ENCODE measurements at places on chromosomes 11 and 22. TPM values are rescaled to one million over a fixed set of nuclear protein-coding genes. Genes with fewer than 3 reads are reported as not detected.

GRCh38 chr11:35141571-35141971 is 2.6 kb downstream of the CD44 start:
- no peak for DNase-seq

DNA sequence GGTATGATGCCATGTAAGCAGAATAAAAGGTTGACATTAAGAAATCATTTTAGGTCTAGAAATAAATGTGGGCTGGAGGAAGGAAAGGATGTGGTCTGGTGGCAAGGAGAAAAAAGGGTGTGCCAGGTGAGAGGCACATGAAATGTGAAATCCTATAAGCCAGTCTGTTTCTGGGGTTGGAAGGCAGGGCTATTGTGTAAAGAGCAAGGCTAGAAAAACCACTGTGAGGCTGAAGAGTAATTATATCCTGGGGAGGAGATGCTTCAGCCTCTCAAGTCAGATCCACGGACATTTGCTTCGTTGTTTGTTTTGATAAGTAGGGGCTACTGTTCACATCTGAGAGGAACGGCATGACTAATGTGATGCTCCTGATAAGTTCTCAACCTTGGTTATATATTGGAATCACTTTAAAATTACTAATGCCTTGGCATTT is 77.5 kb upstream of the CTSC start:
- peak; percentile 44 for DNase-seq

GLB1L3 gene
- not detected for total RNA-seq

CLMP gene
- 56.1 TPM for total RNA-seq

UBQLN3 gene
- not detected for total RNA-seq

- no peak for DNase-seq
Observed at GRCh38 chr11:44008088-44008501, 39.7 kb upstream of the ACCSL start.

UBQLNL gene
- not detected for total RNA-seq

DNA sequence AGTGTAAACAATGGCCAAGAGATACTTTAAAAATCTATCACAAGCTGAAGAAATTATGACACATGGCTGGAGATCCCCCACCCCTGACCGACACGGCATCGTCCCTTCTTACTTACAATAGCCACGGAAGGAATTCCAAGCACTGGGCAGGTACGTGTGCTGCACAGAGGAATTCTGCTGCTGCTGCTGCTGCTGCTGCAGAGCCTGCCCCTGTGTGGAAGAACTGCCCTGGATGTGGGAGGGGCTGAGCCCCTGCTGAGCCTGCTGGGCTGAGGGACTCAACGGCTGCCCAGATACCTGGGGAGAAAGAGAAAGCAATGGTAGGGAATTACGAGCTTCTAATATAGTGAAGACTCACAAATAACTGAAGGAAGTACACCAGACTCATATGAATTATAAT is 15.0 kb upstream of the NFRKB start:
- DNase-seq, result no peak

Measured in IMR-90 (cell line).